ENCODE measurements at places on chromosomes 12 and 14.

DNA sequence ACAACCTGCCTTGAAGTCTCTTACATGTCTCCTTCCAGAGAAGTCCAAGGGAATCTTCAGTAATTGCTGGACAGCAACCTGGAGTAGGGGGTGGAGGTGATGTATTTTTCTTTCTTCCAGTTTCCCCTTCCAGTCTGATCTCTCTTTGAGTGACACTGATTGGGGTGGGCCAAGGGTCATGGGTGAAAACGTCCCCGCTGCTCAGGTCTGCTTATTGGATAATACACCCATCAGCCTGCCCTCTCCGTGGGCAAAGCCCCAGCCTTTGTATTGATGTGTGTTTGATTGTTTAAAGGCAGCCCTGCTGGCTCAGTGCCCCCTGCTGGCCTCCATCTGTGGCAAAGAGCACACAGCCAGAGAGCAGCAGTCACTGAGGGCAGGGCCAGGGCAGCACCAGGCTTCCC lies 35.7 kb upstream of the ATP2A2 start:
- DNase-seq: no peak

DNA sequence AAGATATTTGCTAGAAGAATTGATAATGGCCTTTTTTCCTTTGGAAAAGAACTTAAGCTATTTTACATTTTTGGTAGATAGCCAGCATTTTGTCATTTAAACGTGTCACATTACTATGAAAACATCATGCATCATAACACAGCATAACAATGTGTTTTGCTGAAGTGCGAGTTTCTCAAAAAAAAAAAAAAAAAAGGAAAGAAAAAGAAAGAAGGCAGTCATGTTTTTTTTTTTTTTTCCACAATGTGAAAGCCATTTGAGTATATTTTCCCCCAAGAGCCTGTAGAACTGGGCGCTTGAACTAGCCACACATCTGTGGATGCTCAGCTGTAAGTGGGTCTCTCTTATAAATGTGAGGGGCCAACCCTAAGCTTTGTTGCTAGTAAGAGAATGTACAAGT lies 300.1 kb downstream of the AKAP6 start:
- DNase-seq: no peak

- DNase-seq: no peak
These were observed 9.0 kb downstream of the RCOR1 start for GRCh38 chr14:102601378-102601925.

GRCh38 chr14:49993565-49993964 lies 100.7 kb downstream of the ARF6 start:
- no peak for DNase-seq

- DNase-seq: peak; percentile 83
These were observed 275.6 kb downstream of the AACS start for GRCh38 chr12:125340791-125341190.

GRCh38 chr12:95480230-95480629 lies 6.3 kb downstream of the METAP2 start:
- peak; percentile 46 for DNase-seq

DNA sequence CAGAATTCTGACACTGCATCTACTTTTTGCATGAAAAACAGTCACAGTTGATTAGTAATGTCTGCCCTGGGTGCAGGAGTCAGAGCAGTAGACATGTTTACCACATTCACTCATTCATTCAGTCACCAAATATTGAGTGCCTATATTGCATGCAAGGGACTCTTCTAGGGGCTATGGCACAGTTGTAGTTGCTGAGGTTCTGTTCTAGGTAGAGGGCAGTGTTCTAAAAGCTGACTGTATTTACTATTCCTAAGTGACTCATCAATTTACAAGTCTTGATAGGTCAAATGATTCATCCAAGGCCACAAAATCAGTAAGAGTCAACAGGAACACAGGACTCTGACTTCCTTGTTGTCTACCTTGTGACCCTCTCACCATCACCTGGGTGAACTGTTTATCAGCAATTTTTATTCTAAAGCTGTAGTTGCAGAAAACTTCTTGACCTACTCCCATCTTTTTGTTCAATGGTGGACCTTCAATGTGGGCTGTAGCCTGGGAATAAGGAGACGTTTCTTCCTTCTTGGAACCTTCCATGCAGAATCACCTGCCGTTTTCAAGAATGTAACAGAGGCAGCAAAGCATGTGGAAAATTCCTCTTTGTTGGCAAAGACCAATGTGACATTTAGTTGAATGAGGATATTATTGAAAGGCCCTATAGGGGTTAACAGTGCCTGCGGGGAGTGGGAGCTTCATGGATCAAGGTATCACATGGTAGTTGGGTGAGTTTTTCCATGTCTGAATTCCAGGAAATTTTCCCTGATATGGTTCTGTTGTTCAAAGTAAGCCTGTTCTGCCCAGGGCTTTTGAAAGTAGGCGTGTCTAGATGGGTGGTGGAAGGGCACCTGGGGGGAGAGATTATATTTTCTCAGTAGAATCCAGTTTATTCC lies 223.2 kb downstream of the KTN1 start:
- DNase-seq: no peak

DNA sequence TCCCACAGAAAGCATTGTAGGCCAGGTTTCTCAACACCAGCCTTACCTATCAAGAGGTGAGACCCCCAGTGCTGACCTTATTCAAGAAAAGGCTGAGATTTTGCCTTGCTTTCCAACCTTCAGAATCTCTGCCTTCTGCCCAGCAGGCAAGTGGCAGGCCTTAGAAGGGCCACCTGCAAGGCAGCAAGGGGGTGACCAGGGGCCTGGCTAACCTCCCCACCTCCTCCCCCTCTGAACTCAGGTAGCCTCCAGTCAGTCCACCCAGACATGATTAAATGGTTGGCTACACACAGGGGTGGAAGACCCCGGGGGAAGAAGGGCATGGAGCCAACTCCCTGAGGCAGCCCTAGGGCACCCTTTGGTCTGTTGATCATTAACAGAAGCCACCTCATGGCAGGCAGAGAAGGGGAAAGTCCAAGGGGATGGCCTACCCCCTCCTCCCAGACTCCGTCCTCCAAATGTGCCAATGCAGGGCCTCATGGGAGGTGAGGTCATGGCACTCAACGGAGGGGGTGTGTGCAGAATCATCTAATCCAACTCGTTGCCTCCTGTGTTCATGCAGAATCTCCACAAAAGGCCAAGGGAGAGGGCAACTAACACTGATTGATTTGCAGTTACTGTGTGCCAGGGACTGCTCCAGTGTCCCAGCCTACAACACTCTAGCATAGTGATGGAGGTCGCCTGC lies 8.5 kb downstream of the ZFP36L1 start:
- no peak for DNase-seq

DNA sequence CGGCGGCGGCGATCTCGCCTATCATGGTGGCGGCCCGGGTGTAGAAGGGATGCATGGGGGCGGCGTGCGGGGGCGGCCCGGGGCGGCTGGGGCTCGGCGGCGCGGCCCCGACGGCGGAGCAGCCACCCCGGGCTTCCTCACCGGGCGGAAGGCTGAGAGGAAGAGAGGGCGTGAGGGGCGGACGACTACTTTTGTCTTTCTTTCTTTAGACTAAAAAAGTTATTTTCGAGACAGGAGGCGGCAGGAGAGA lies 240 bp downstream of the BTG1 start:
- DNase-seq: no peak

DNA sequence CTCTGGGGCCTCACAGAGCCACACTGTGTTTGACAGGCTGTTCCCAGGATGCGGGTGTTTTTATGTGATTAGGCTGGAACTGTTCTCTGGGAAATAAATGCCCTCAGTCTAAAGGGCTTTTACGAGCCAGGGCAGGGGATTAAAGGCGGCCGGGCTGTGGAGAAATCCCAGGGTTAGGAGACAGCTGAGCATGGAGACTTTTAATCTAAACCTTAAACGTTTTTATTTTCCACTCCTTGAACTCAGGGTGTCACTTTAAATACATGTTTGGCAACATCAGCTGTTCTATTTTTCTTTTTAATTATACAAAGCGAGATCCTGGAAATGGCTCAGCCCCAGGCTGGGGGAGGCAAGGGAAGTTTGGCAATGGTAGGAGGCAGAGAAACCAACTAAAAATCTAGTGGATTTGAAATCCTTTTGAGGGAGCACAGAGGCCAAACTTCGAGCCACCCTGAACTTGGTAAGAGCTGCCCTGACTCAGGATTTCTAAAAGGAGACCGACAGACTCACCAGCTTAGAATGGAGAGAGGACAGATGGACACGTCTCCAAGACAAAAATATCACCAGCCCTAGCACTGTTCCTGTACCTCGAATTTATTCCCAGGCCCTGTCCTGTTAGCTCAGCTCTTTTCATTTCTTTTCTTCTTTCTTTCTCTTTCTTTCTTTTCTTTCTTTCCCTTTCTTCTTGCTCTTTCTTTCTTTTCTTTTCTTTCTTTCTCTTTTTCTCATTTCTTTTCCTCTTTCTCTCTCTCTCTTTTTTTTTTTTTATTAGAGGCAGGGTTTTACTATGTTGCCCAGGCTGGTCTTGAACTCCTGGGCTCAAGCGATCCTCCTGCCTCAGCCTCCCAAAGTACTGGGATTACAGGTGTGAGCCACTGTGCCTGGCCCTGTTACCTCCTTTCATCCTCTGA lies 15.8 kb upstream of the ORAI1 start:
- DNase-seq: no peak

GRCh38 chr14:54839701-54840119 lies 62.9 kb downstream of the GCH1 start:
- peak; percentile 28 for DNase-seq

DNA sequence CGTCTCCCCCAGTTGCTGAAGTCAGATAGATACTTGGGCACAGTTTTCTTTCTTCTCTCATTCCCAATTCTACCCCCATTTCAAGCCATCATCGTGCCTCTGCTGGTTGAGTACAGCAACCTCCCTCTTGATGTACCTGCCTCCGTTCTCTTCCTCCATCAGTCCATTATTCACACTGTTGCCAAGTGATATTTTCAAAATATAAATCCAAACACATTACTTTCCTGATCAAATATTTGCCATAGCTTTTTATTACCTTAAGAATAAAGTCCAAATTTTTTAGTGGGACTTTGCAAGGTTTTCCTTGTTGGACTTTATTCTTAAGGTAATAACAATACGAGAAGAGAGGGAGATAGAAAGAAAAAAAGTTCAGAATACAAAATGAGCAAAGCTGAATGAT lies 18.6 kb upstream of the SSPN start:
- DNase-seq: no peak

- peak; percentile 61 for DNase-seq
These were observed 458 bp downstream of the SSPN start for GRCh38 chr12:26195641-26196420.

- no peak for DNase-seq
These were observed 1.1 kb downstream of the CCDC85C start for GRCh38 chr14:99602788-99603415.

All from astrocyte of the spinal cord (primary cell).